ENCODE measurements at places on chromosomes 7 and 10.

GRCh38 chr10:113493195-113493594 is 59.7 kb upstream of the HABP2 start:
- DNase-seq: no peak

- DNase-seq: no peak
Measured at GRCh38 chr10:60135020-60135419, 228.7 kb upstream of the CCDC6 start.

DNA sequence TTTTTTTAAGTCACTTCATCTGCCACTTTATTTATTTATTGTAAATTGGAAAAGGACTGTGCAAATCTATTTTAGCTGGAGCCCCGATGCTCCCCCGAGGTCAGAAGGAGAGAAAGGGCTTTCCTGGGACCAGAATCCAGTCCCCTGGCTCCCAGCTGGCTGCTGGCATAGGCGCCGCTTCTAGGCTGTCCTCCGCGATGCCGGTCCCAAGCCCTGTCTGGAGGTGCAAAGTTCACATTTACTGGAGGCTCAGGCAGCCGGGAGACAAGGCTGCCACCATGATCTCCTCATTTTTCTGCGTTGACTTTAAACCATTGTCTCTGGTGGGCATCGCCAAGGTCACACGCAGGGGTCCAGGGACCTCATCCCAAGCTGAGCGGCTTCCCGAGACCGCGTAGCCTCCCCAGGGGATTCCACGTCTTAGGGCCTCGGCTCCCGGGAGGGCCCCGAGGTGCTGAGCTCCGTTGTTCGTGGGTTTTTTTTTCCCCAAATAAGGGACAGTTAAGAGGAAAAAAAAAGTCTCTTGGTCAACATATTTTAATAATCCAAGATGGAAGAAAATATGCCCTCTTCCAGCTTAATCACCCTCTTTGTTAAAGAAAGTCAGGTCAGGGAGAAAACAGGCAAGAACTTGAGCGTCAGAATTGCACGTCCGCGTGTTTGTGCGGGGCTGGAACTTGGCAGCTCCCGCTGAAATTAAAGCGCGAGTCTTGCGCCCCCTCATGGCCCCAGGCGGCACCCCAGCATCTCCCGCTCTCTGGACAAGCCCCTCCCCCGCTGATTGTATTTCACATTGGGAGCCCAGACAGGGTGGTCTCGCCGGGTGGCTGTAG is 11.9 kb downstream of the RGR start:
- DNase-seq: peak; percentile 83

DNA sequence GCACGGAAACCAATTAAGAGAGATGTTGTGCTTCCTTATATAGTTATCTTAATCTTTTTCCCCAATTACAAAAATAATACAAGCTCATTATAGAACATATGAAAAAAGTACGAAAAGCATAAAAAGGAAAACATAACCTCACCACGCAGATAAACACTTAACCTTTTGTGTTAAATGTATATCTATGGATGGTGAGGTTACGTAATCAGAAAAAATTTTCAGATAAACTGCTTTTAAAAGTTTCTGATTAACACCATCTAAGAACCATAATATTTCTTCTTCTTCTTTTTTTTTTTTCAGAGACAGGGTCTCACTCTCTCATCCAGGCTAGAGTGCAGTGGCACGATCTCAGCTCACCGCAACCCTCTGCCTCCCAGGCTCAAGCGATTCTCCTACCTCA is 49.2 kb upstream of the SPOCK2 start:
- DNase-seq: no peak

GRCh38 chr10:1301143-1301542 is 245.0 kb downstream of the WDR37 start:
- DNase-seq: no peak

- no peak for DNase-seq
Measured at GRCh38 chr10:120402147-120402766, 54.8 kb upstream of the PLPP4 start.

DNA sequence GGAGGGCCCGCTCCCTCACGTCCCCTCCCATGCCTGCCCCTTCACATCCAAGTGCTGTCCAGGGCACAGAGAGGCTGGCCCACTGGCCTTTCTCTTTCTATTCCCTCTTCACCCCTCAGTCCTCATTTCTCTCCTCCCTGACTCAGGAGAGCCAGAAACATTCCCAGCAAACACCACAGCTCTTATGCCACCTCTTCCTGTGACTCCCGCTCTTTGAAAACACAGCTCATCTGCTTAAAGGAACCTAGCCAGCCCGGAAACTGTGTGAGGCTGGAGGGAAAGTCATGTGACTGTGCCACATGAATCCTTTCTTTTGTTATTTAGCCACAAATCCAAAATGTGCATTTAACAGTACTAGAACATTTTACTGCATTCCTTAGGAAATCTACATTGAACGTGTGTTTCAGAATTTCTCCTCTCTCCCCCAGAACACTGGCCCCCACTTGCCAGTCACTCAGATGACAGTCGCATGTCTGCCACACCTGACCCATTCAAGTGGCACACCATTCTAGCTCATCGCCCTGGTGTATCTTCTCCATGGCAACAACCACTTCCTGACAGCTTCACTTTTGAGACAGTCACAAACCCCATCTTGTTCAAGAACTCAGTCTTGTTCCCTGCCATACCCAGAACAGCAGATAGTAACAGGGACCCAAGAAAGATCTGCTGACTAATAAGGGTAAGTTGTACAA is 42.8 kb downstream of the GRB10 start:
- DNase-seq: no peak

- no peak for DNase-seq
Measured at GRCh38 chr10:125866421-125867029, 14.6 kb downstream of the DHX32 start.

GRCh38 chr10:12656518-12657142 is 307.3 kb downstream of the CAMK1D start:
- peak; percentile 32 for DNase-seq

DNA sequence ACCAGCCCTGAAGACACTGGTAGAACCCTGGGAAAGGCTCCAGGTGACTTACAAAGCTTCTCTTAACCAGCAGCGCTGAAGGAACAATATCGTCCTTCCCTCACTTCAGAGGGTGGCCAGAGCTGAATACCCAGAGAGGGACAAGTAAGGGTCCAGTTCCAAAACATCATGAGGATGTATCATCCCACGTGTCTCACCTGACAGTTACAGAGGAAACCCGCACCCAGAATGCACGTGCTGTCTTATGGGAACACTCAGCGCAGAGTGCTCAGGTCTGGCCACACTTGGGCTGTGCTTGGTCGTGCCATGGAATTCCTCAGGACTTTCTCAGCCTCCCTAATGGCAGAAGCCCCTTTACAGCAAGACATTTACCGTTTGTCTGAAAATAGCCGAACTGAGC is 46.9 kb upstream of the BTBD16 start:
- no peak for DNase-seq

DNA sequence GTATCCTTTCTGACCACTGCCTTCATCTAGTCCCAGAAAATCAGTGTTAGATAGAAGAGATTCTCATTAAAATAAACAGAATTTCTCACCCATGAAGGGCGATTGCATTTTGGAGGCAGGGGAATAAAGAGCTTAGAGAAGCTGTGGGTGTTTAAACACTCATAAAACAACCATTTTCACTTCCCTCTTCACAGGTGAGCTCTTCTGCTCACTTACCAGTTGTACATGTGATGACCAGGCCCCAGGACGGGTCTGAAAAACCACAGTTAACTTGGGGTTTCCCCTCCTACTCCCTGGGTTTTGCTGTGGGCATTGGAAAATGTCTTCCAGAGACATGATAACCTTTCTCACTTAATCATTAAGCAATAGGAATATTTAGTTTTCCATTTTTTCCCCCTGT is 411.6 kb upstream of the DPP6 start:
- no peak for DNase-seq

DNA sequence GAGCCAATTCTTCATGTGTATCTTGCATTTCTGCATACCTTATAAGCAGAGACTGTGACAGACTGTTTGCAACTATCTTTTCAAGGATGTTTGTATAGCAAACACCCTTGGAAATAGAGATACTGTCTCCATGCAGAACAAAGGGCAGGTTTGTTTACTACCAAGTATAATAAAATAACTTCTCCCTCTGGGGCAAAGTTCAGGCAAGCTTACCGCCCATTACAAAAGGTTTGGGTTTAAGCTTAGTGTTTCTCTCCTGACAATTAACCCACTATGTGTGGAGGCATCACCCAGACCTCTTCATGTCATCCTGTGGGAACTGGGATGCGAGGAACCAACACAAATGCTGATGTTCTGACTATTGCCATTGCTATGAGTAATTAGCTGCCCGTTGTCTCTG is 479.1 kb upstream of the ZMIZ1 start:
- no peak for DNase-seq

DNA sequence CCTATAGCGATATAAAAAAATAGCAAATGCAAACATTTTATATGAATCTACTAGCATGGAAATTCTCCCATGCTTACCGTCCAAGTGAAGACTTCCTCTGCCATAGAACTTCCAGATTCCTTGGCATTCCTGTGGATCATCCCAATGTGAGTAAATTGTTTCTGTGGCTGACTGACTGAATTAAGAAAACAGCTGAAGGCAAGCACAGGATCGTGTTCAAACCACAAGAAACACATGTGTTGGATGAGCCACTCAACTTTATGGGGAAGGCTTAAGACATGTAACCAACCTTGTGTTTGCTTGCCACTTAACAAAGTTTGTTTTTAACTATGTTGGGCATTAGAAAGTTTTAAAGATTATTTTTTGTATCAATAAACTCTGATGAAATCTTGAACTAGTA is 2.6 kb upstream of the MYPN start:
- no peak for DNase-seq

DNA sequence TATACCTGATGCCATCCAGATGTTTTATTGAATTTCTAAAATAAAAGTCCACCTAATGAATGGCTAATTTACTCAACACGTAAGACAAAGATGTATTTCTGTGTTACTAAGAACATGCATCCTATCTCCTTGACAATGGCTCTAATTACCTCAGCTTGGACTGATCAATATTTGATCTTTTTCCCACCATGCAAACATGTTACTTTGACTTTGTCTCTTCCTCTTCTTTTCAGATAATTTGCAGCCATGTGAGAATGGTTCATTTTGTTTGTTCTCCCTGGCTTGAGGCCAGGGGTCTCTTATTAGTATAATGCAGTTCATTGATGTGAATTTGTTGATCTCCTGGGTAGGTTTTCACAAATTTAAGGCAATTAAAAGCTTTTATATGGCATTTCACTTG is 302.1 kb downstream of the ADK start:
- DNase-seq: no peak

- no peak for DNase-seq
Measured at GRCh38 chr7:136523571-136523970, 344.9 kb upstream of the CHRM2 start.

GRCh38 chr7:43591558-43592180 is 8.8 kb downstream of the STK17A start:
- DNase-seq: no peak

DNA sequence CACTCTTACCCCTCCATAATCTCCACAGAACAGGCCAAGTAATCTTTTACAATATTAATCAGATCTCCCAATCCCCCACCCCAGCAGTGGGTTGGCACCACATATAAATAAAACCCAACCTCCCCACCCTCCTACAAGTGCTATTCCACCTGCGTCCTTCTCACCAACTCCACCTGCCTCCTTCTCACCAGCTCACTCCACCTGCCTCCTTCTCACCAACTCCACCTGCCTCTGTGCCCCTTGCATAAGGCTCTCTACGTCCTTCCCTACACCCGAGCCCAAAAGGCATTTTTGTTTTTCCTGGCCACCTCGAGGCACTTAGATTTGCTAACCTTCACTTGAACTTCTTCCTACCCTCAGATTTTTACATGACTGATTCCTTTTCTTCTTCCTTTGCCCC is 89.7 kb downstream of the ATE1 start:
- DNase-seq: no peak

- DNase-seq: no peak
Measured at GRCh38 chr7:27640884-27641574, 21.7 kb downstream of the HIBADH start.

GRCh38 chr10:85986777-85987176 is 379.8 kb downstream of the GRID1 start:
- DNase-seq: no peak

DNA sequence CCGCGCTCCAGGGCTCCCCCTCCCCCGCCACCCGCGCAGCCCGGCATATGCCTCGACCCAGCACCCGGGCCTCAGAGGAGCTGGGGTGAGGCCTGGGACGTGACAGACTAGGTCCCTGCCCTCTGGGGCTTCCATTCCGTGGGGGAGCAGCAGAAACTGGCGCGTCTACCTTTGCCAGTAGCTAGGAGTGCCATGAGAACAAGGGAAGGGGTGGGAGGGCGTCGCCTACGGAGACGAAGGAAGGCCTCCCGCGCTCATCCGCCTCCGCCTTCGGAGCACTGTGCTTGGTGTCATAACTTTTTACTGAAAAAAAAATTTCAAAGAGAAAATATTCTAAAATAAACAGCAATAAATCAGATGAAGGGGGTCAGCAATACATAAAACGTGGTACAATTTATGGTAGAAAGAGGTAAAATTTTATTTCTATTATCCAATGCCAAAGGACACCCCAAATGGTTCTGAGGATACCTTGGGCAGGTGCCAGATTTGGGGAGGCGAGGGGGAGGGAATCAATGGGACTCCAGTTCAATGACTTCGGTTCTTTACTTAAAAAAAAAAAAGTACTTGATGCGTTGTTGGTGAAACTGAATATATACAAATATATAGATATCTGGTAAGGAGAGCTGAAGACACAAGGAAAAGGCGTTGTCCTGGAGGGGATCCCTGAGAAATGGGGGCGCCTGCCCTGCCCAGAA is 35.1 kb upstream of the GRID1 start:
- DNase-seq: peak; percentile 36

GRCh38 chr7:43460733-43461348 is 122.1 kb upstream of the STK17A start:
- DNase-seq: no peak

- DNase-seq: peak; percentile 86
Measured at GRCh38 chr7:100888988-100889750, at the start of gene UFSP1. Gene UFSP1, minus strand, starts transcription at chr7:100889715. Its CDS starts 444 bp downstream, at chr7:100889271.

DNA sequence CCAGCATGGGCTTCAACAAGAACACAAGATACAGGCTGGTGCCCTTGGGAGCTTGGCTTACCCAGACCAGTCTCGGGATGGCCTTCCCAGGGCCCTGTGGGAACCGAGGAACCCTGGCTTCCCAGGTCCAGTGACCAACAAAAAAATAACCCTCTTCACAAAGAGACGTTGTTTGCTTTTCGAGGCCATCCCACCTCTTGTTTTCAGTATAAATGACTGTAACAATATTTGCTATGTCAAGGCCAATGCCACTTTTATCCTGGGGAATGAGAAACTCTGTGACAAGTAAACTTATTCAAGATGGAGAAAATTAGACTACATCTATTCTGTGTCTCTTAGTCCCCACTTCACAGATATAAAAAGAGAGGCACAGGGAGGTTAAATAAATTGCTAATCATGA is 138.8 kb downstream of the PRPF18 start:
- DNase-seq: no peak

- DNase-seq: no peak
Measured at GRCh38 chr7:27071622-27072390, 24.0 kb downstream of the HOXA1 start.

Data from ELF-1 (cell line).